ENCODE measurements at places on chromosomes 12 and 14. TPM values are rescaled to one million over a fixed set of nuclear protein-coding genes. Genes with fewer than 3 reads are reported as not detected.

Gene CCDC175
- not detected for total RNA-seq

Gene AMIGO2
- total RNA-seq: 3.2 TPM

Gene KLRF2
- not detected for total RNA-seq

Gene RTL1
- not detected for total RNA-seq

Gene RNF212B
- total RNA-seq: not detected
